Motor neuron (in vitro differentiated cells): ENCODE measurements at places on chromosomes 5 and 9.

- peak; percentile 94 for ATAC-seq
Measured at GRCh38 chr5:149002053-149002452, 60.8 kb downstream of the SH3TC2 start.

GRCh38 chr5:53501054-53501453 lies 20.6 kb downstream of the FST start:
- ATAC-seq: no peak

DNA sequence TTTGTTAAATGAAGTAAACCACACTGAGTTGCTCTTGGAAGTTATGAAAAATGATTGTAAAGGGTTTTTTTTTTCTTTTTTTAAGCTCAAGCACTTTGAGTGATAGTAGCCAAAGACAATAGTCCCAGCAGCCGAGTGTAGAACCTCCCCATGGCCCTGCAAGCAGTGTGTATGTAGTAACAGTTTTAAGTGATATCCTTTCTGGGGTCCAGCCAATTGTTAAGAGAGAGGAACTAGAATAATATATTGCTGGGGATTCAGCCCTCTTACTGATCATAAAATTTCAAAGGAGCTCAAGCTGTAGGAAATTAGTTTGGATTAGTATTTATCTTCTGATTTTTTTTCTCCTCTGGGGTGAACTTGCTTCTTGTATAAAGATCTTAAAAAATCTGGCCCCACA lies 43.2 kb downstream of the NPR3 start:
- no peak for ATAC-seq

DNA sequence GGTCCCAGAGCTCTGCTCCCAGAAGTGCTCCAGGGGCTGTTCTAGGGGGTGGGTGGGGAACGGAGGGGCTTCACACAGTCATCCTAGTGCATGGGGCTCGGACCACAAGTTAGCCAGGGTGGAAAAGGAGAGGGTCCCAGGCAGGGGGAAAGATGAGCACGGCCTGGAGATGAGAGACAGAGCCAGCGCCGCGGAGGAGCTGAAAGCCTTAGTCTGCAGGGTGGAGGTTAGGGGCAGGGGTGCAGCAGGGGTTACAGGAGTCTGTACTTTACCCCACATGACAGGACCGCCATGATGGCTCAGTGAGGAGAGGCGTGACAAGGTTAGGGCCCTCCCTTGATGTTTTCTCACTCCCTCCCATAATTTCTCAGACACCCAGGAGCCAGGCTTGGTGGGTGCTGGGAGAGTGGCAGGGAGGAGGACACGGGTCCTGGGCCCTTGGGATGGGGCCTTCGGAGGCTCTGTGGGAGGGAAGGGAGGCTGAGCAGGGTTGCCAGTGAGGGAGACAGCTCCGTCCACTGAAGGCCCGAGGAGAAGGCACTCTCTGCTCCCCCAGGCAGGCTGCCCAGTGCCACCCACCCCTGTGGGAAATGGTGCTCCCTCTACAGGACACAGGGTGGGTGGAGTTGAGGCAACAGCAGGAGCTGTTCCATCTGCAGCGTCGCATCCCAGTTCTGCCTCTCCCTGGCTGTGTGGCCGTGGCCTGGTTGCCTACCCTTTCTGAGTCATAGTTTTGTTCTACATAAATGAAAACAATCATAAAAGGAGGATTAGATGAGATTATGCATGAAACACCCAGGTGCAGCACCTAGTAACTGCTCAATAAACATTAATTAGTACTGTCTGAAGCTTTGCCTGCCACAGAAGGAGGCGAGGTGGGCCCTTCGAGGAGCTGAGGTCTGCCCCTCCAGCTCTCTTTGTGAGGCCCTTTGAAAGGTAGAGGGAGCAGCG lies 66.2 kb downstream of the NDST1 start:
- peak; percentile 90 for ATAC-seq

- no peak for ATAC-seq
Measured at GRCh38 chr5:59437176-59437575, 456.4 kb downstream of the PDE4D start.

- ATAC-seq: no peak
Measured at GRCh38 chr9:79257790-79258351, 313.9 kb upstream of the TLE4 start.

GRCh38 chr5:34452170-34452828 lies 203.8 kb upstream of the RAI14 start:
- peak; percentile 63 for ATAC-seq

- ATAC-seq: peak; percentile 34
Measured at GRCh38 chr9:123568691-123569688, 213.0 kb downstream of the CRB2 start.
